Endodermal cell (in vitro differentiated cells): ENCODE measurements at places on chromosomes 11 and 22. TPM values are rescaled to one million over a fixed set of nuclear protein-coding genes. Genes with fewer than 3 reads are reported as not detected.

Gene DEUP1
- total RNA-seq = 0.29 to 0.35 TPM in 2 of 3 replicates, not detected in the other

Gene PHLDA2
- 2.6 to 3.8 TPM (median 3.0 TPM) in 3 replicates for total RNA-seq

Gene LRRC10B
- 0.11 and 0.36 TPM in 2 replicates for total RNA-seq

Gene DAGLA
- total RNA-seq = 5.3 to 8.7 TPM (median 8.4 TPM) in 3 replicates

Gene RTN3
- total RNA-seq = 128 and 131 TPM in 2 replicates

Gene ANO5
- total RNA-seq = 3.9 to 9.5 TPM (median 8.9 TPM) in 3 replicates

Gene TSSK2
- not detected in 2 replicates for total RNA-seq

Gene OSBPL5
- total RNA-seq = 4.8 and 7.0 TPM in 2 replicates

Gene NUP98
- 46.9 to 103 TPM (median 92.6 TPM) in 3 replicates for total RNA-seq

Gene SMIM35
- total RNA-seq = not detected in 2 replicates

Gene MAPK12
- 24.3 to 46.5 TPM (median 44.5 TPM) in 3 replicates for total RNA-seq

Gene RFPL3
- not detected in 2 replicates for total RNA-seq

Gene GAB4
- not detected in 3 replicates for total RNA-seq

Gene SYVN1
- total RNA-seq = 30.4 to 47.2 TPM (median 32.5 TPM) in 3 replicates

Gene SAA4
- not detected in 2 replicates for total RNA-seq

Gene AP1B1
- 60.7 to 76.8 TPM (median 76.6 TPM) in 3 replicates for total RNA-seq

Gene SEPTIN5
- 19.9 and 20.0 TPM in 2 replicates for total RNA-seq

Gene ZNF215
- total RNA-seq = 7.7 and 9.9 TPM in 2 replicates

Gene TRIM51
- total RNA-seq = not detected in 3 replicates

Gene OR4D11
- not detected in 2 replicates for total RNA-seq

Gene RAB3IL1
- 11.8 to 14.9 TPM (median 14.0 TPM) in 3 replicates for total RNA-seq

Gene RAB38
- 12.3 and 13.3 TPM in 2 replicates for total RNA-seq

Gene MUC5AC
- not detected in 3 replicates for total RNA-seq

Gene C11orf86
- not detected in 2 replicates for total RNA-seq
